ENCODE measurements at places on chromosomes 5 and 9. TPM values are rescaled to one million over a fixed set of nuclear protein-coding genes. Genes with fewer than 3 reads are reported as not detected.

GRCh38 chr5:149149942-149150341 is 8.6 kb downstream of the ABLIM3 start:
- DNase-seq, result no peak

DNA sequence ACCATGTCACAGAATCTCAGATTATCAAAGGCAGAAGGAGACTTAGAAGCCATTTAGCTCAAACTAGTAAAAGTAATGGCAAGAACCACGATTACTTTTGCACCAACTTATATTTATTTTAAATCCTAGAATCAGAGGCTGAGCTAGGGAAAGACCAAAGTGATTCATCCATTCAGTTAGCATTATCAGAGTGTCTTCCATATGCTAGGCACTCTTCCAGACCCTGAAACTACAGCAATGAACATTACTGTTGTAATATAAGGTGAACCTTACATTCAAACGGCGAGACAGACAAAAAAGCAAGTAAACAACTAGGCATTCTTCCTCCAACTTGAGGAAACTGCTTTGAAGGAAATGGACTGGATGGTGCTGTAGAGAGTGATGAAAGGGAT is 7.9 kb downstream of the PDE6A start:
- no peak for DNase-seq

Gene PAPPA
- 2.3 TPM for total RNA-seq

Gene PTRH1
- 38.8 TPM for total RNA-seq

All from suprapubic skin (tissue), 4 donors.